COR-L47 (cell line): ENCODE measurements at places on chromosomes 5 and 9.

DNA sequence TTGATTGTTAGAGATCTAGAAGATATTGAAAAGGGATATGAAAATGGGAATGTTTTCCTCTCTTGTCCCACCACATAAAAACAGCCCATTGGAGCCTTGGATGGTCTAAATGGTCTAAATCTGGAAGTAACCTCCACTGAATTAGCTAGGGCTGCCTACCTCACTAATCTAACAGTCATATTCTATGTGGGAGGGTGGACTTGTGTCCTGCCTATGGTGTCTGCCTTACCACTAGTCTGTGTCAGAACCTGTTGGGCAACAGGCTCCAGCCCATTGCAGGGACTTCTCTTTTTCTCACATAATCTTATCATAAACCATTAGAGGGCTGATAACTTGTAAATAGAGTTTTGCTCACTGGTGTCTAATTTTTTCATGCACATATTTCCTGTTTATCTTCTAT, 548.8 kb upstream of the CDH18 start:
- DNase-seq = no peak

DNA sequence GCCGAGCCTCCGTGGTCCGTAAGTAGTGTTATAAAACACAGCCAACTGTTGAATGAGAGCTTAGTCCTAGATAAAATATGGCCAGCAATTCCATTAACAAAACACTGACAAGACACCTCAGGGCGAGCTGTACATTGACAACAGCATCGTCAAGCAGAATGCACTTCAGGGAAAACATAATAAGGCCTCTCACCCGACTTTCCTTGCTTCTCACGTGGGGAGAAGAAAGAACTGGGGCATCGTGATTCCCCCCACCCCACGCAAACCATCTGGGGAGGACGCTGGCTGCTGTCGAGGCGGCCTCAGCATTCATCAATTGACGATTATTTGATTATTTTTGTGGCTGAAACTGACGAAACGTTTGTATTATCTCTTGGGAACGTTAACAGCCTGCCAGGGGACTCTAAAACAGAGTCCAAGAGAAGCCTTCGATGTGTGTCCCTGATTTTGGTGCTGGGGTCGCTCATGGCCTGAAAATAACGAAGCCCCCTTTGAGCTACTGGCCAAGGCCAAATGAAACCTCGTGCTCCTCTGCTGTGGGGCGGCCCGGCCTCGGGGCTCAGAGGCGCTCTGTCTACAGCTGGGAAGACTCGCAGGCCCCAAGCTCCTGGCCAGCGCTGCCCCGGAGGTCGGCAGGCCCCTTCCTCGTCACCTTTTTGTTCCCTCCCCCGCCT, 464 bp downstream of the GDF9 start:
- DNase-seq = no peak

- no peak for DNase-seq
These were observed 1.8 kb downstream of the HRH2 start for GRCh38 chr5:175659546-175660253.

GRCh38 chr9:134181648-134182034, 17.3 kb upstream of the RNU6ATAC start:
- DNase-seq = no peak

DNA sequence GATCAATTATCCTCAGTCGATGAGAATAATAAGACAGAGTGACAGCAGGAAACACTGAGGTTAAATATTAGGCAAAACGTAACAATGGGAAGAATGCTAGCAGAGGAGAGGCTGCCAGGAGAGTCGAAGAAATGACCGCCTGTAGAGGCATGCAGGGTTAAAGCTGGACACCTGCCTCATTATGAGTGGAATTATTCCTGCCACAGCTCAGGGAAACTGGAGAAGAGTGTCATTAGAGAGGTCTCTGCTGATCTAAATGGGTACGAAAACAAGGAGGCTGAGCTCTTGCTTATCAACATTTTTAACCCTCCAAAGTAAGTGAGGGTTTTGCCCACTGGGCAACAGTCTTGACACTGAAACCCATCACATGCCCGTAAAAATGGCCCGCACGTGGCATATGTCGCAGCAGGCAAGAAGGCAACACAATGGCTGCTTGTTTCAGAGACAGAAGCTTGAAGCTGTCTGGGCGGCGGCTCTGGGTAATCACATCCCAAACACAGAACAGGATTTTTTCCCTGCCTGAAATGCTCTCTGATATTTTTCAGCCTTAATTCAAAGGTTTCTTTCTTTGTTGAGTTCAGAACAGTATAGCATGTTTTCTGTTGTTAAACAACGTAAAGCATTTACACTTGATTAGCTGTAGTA, 118.7 kb downstream of the MED27 start:
- no peak for DNase-seq

GRCh38 chr5:110058175-110058574, 368.4 kb downstream of the MAN2A1 start:
- peak; percentile 80 for DNase-seq

- no peak for DNase-seq
These were observed 27.6 kb upstream of the HMCN2 start for GRCh38 chr9:130237763-130238524.

DNA sequence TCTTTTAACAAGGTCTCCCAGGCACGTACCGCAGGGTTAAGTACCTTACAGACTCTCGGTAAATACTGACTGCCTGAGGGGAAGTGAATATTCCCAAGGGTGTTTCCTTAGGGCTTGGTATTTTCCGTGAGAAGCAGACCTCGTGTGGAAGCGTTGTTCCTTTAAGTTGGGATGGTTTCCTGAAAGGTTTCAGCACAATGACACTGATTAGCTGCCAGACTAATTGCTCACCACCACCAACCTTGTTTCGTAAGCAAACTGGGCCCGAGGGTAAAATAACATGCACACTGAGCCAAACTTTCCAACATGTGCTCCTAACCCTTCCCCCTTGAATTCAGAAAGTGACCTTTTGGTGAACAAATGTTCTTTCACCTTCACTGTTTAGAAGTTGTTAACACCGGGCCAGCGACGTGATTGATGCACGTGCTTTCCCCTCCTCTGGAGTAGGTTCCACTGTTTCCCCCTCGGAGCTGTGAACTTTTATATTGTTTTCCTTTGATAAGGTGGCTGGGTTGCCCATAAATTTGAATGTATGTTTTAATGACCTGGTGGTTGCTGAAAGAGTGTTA, 128.1 kb upstream of the RPS23 start:
- DNase-seq = peak; percentile 10

- DNase-seq = no peak
These were observed 104.3 kb upstream of the PHYKPL start for GRCh38 chr5:178336889-178337288.

DNA sequence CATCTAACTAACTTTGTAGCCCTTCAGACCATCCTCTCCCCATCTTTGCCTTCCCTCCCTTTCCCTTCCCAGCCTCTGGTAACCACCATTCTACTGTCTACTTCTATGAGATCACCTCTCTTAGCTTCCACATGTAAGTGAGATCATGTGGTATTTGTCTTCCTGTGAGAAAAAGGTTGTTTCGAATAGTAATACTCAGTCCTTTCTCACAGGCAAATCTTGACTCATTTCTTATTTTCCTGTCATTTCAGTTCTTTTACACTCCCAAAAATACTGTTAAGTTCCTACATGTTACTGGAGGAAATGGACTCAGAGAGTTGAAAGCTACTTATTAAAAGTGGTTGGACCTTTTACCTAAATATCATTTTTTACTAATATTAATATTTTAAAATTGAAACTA, 82.1 kb downstream of the SLF1 start:
- DNase-seq = no peak

GRCh38 chr5:50749873-50750272, 83.4 kb downstream of the PARP8 start:
- no peak for DNase-seq
